Prostate gland (tissue), 2 donors: ENCODE measurements at places on chromosomes 2 and 18.
A peak's percentile ranks its signal among the peaks of the same experiment; 100 is the strongest.

DNA sequence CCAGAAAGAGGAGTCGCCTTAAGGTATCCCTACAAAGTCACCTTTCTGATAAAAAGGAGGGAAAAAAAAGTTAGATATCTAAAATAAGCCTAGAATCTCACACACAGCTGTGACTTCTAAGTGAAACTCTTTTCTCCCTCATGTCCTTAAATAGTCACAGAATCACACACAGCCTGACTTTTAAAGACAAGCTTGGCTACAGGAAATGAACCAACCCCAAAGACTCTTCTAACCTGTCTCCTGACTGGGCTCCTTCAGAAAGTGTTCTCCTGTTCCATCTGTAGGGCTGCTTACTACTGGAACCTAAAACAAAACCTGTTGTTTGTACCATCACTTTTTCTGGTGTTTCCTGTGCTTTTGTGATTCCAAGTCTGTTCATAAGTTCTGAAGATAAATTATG, 62.7 kb upstream of the NRP2 start:
- DNase-seq = no peak

DNA sequence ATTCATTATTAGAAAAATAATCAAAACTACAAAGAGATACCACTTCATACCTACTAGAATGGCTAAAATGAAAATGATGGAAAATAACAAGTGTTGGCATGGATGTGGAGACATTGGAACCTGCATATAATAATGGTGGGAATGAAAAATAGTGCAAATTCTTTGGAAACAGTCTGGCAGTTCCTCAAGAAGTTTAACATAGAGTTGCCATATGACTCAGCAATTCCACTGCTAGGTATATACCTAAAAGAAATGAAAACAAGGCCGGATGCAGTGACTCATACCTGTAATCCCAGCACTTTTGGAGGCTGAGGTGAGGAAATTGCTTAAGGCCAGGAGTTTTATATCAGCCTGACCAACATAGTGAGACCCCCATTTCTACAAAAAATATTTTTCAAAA, 41.6 kb upstream of the ACYP2 start:
- no peak for DNase-seq

GRCh38 chr2:172358691-172359556, 68.5 kb upstream of the ITGA6 start:
- no peak for DNase-seq

GRCh38 chr2:15834381-15835031, 105.8 kb upstream of the MYCN start:
- DNase-seq = no peak

- DNase-seq = no peak
Measured at GRCh38 chr18:39494211-39494896, 1928.8 kb upstream of the CELF4 start.

DNA sequence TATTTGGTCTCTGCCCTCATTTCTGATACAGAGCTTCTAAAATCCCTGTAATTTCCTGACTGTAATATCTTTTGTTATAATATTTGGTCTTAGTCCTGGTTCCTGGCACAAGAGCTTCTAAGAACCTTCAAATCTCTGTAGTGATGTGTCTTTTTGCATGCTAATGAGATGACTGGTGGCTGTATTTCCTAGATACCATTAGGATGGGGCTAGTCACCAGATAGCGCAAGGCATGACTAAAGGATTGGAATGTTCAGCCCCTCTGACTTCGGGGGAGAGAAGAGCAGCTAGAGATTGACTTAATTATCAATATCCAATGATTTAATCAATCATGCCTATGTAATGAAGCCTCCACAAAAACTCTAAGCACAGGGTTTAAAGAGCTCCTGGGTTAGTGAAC, 620.8 kb upstream of the ACVR2A start:
- DNase-seq = no peak

DNA sequence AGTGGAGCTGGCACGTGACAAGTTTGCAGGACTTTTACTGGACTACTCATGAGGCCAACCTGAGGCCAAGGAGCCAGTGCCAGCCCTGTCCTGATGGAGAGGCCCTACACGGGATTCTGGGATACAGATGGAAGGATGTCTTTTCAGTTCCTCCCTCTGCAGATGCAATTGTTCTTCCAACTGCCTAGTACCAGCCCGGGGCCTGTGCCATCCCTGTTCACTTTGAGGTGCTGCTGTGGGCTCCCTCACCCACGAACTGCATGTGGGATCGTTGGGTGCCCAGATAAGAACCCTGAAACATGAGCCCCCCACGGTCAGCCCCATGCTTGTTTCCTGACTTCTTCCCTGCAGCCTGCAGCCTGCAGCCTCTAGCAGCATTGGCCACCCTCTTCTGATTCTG, 25.3 kb upstream of the LAPTM4A start:
- DNase-seq = no peak

DNA sequence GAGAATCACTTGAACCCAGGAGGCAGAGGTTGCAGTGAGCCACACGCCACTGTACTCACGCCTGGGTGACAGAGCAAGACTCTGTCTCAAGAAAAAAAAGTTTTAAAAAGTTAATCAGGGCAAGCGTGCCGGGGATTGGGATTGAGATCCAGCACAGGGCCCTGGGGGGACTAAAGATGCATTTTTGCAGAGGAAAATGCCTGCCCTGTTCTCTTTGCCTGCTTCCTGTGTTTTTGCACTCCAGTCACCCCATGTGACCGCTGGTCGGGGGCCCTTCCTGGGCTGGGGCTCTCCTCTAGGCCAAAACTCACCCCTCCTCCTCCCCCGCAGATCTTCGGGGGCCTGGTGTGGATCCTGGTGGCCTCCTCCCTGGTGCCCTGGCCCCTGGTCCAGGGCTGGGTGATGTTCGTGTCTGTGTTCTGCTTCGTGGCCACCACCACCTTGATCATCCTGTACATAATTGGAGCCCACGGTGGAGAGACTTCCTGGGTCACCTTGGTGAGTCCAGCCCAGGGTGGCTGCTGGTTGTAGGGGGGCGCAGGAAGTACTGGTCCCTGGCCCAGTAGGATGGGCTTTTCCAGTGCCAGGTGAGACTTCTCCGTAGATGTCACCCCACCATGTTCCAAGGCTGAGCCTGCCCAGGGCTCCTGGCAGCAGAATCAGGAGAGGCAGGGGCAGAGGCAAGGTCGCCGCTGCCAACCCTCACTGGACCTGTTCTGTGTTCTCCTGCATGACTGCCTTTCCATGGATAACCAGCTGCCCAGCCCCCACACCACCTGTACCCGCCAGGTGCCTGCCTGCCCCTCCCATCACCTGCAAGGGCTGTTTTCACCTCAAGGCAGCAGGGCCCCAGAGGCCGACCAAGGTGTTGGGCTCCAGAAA, 22.4 kb downstream of the MAL start:
- DNase-seq = no peak

DNA sequence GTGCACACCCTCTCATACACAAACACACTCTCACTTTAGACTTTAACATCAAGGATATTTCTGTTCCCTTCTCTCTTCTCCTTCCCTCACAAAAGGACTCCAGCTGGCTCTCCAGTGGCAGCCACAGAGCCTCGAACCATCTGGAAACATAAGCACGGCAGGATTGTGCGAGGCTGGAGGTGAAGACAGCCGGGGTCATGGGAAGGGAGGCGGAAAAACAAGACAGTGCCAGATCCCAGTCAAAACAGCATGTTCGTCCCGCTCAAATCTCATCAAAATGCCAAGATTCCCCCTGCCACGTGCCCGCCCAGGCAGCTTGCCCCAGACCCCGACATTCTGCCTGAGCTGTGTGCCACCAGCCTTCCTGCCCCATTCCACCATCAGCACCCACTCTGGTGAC, 180.3 kb downstream of the ZBTB7C start:
- DNase-seq = no peak

DNA sequence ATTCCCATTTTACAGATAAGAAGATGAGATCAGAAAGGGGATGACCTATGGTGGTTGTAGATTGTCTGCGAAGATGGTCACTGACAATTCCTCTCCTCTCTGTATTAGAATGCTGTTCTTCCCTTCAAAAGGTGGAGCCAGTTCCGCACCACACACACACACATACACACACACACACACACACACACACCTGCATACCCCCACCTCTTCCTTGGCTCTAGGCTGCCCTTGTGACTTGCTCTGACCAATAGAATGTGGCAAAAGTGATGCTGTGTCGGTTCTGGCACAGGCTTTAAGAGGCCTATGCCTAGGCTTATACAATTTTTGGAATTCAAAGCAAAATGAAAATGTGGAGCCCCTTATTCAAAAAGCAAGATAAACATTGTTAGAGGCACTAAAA, 88.0 kb downstream of the ZFP36L2 start:
- DNase-seq = no peak

DNA sequence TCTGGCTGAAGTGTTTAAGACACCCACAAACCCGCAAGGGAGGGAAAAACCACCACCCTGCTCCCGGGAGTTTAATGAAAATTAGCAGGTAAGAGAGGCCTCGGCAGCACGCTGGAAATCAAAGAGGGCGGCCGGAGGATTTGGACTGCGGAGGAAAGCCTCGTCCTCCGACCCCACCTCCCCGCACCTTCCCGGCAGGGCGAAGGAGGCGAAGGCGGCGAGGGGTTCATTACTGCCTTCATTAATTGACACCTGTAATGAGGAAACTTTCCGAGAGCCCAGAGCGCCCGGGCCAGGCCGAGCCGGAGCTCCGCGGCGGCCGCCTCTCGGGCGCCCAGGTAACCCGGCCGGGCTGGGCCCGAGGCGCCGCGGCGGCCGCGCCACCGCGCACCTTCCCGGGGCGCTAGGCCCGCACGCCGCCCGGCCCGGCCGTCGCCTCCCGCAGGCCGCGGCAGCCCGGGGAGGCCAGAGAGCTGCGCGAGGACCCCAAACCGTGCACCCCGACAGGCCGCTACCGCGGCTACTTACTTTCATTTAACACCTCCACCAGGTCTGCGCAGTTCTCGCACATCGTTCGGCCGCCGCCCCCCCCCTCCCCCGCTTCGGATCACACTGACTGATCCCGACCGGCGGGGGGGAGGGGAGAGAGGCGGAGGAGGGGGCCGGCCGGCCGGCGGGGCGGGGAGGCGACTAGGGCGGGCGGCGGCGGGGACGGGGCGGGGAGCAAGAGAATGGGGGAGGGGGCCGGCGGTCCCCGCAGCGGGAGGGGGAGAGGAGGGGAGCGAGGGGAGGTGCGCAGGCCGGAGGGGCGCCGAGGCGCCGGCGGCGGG, 550 bp downstream of the USP34 start:
- peak; percentile 90 for DNase-seq

DNA sequence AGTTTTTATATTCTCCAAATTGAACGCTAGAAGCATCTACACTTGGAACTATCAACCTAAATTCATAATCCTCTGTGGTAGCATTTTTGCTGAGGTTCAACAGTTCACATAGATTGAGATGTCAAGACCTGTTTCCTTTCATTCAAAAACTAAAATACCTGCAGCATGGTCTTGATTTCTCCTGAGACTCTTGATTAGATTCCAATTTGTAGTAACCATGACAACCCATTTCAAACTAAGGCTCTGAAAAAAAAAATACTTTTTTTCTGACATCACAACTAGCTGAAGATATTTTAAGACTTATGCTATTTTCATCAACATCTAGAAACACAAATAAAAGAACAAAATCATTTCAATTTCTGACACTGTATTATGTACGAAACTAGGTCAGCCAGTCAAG, 29.8 kb downstream of the COBLL1 start:
- DNase-seq = no peak
